ENCODE measurements at places on chromosomes 6 and 20.

- H3K27me3 ChIP-seq: no peaks in the 10 kb centered on the region
- H3K4me3 ChIP-seq: no peak overlapping the region
- H3K36me3 ChIP-seq: no peaks in the 10 kb centered on the region
These were observed 350.8 kb downstream of the EPM2A start for GRCh38 chr6:145384503-145384902.

DNA sequence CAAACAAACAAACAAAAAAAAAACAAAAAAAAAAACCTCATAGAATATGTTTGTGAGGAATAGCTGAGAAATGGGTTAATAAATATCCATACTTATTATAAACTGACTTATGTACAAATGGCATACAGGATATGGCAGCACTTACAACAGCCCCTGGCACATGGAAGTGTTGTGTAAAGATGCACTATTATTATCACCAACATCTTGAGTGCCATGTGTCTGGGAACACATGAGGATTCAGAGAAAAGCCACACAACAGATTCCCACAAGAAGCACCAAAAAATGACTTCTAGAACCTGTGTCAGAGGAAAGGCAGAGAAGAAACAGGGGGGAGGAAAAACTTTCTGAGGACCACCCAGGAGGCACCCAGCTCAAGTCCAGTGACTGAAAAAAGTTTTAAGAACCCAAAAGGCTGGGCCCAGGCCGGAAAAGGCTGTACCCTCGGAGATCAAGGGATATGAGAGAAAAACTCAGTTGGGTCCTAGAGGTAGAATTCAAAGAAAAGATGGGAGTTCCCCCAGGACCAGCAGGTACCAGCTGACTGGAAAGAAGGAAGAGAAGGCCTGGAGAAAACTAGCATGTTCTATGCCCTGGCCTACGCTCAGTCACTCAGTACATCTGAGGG lies 9.4 kb upstream of the TAF8 start:
- no peaks in the 10 kb centered on the region for H3K27me3 ChIP-seq
- H3K4me1 ChIP-seq: peaks cover 30% of the 10 kb centered on the region
- no peaks in the 10 kb centered on the region for H3K36me3 ChIP-seq
- no peak overlapping the region for H3K4me3 ChIP-seq
- DNase-seq: no peak
- no peak overlapping the region for H3K27ac ChIP-seq

DNA sequence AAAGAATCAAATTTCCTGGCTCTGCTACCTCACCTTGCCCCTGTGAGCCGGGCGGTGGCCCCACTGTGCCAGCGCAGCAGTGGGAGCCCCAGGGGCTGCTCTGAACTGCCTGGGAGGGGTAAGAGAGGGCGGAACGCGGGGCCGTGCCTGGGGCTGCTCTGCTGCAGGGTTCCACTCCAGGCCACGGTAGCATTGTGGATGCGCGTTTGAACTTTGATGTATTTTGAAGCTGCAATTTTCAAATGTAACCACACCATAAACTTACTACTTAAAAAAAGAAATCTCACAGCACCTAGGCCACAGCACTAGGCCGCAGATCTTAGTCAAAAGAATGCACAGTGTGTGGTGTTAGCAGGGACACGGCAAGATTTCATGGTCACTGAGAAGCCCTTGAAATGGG lies 57.5 kb downstream of the PRDM1 start:
- DNase-seq: no peak
- H3K27me3 ChIP-seq: no peaks in the 10 kb centered on the region
- H3K27ac ChIP-seq: no peak overlapping the region

DNA sequence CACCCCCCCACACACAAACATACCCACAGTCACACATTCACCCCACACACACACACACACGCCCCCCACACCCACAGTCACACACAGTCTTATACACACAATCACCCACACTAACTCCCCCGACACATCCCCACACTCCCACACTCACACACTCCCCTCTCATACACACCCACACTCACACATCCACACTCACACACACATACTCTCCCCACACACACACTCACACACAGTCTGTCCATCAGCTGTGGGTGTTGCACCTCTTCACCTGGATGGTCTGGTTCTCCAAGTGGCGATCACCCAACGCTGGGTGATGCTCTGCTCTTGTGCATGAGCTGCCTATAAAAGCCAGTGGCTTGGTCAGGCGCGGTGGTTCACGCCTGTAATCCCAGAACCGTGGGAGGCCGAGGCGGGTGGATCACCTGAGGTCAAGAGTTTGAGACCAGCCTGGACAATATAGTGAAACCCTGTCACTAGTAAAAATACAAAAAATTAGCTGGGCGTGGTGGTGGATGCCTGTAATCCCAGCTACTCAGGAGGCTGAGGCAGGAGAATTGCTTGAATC lies 158.9 kb downstream of the SMOC2 start:
- H3K27me3 ChIP-seq: no peaks in the 10 kb centered on the region
- DNase-seq: no peak
- H3K36me3 ChIP-seq: no peaks in the 10 kb centered on the region
- H3K4me3 ChIP-seq: no peak overlapping the region
- H3K27ac ChIP-seq: no peak overlapping the region
- H3K4me1 ChIP-seq: no peaks in the 10 kb centered on the region

DNA sequence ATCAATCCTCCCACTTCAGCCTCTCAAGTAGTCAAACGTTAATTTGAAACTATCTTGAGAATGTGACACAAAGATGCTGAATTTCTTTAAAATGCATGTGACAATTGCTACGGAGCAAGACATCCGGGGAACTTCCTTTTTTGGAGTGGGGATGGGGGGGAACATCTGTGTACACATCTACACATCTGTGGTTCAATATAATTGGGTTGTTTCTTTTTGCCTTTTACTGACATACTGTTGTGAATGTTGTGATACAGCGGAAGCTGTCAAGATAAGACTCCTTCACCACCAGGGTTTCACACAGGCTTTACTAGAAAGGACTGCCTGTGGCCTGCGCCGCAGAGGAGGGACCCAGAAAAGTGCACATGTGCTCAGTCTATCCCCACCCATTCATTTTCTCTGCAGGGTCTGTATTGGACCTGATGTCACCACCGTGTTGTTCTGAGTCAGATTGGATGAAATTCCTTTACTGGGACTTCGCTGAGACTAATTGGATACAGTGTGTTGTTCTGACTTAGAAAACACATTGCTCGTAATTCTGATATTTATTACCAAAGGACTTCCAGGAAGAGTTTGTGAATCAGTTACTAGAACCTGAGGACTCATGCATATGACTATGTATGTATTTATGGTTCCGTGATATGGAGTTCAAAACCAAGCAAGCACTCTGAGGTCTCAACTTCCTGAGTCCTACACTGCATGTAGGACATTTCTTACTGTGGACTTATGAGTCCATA lies 98.7 kb upstream of the SGK1 start:
- no peak for DNase-seq
- H3K36me3 ChIP-seq: no peaks in the 10 kb centered on the region
- H3K27ac ChIP-seq: no peak overlapping the region

DNA sequence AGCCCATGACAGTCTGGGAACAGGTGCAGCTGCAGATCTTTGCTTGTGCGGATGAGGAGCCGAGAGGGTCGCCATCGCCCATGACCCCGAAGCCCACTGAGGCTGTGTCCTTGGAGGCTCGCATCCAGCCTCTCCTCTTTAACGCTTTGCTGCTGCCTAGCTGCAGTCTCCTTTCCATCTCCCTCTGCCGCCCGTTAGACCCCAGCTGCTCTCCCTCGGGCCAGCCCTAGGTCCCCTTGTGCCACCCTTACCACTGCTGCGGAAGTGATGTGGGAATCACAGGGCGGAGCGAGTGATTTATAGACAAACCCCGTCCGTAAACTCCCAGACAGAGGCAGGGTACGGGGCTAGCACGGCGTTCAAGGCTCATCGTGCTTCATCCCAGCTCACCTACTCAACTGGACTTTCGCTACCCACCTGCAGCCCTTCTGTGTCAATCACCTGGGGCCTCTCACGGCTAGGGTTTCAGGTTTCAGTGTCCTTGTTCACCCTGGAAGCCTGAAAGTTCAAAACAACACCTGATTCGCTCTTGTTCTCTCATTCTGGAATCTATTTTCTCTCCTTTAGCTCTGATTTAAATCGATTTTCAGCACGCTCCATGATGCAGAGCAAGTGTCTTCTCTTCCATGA lies 76.1 kb downstream of the PAX1 start:
- no peaks in the 10 kb centered on the region for H3K27me3 ChIP-seq
- H3K4me3 ChIP-seq: no peak overlapping the region
- H3K4me1 ChIP-seq: no peaks in the 10 kb centered on the region
- no peak for DNase-seq

DNA sequence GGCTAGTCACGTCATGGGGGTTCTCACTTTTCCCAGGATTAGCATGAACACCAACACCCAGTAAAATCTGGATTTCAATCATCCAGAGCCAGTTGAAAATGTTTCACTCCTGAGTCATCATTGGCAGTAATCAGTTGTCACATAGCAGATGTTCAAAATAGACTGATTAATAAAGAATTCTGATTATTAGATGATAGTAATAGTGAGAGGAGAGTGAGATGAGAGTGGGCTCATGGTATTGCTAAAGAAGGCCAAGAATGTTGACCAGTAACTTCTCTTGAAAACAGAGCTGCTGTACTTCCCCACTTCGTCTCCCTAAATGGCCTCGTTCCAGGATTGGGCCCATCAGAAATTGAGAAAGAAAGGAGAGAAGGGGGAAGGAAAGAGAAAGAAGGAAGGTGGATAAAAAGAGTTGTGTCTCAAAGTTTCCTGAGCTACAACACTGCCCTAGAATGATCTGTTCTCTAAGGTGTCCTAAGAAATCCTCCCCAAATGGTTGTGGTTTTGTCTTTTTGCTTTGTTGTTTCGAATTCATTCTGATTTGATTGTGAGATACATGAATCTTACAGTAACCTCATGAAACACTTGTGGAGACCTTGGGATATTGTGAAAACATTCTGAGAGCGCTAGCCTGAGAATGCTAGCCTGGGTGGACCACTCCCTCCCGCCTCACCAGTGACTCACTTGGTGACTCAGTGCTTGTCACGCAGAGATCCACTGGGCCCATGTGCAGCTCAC lies 502.2 kb upstream of the JARID2 start:
- H3K36me3 ChIP-seq: no peaks in the 10 kb centered on the region
- peak; percentile 35 for DNase-seq
- H3K4me1 ChIP-seq: no peaks in the 10 kb centered on the region

- H3K27me3 ChIP-seq: peaks cover 15% of the 10 kb centered on the region
- H3K4me1 ChIP-seq: no peaks in the 10 kb centered on the region
- H3K27ac ChIP-seq: no peak overlapping the region
These were observed 8.0 kb upstream of the SIM1 start for GRCh38 chr6:100472674-100473073.

DNA sequence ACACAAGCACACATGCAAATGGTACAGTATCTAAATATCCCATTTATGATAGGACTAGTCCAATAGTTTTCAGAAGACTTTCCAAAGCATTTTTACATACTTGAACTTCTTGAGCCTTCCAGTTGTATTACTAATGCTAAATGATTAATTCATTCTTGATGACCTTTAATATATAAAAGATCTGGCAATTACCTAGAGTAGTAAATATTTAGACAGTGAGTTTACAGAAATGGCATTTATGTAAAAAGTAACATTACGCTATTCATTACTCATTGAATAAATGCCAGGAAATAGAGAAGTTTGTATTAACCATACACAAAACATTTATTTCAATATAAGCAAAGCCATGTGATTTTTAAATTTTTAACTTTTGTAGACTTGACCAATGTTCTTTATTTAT lies 158.8 kb downstream of the DST start:
- H3K36me3 ChIP-seq: peaks cover 5% of the 10 kb centered on the region
- DNase-seq: no peak
- H3K4me1 ChIP-seq: peaks cover 5% of the 10 kb centered on the region
- no peaks in the 10 kb centered on the region for H3K27me3 ChIP-seq

GRCh38 chr6:53916804-53917463 lies 122.1 kb downstream of the LRRC1 start:
- H3K4me3 ChIP-seq: no peak overlapping the region
- H3K27me3 ChIP-seq: no peaks in the 10 kb centered on the region
- DNase-seq: no peak
- H3K27ac ChIP-seq: no peak overlapping the region
- no peaks in the 10 kb centered on the region for H3K4me1 ChIP-seq

DNA sequence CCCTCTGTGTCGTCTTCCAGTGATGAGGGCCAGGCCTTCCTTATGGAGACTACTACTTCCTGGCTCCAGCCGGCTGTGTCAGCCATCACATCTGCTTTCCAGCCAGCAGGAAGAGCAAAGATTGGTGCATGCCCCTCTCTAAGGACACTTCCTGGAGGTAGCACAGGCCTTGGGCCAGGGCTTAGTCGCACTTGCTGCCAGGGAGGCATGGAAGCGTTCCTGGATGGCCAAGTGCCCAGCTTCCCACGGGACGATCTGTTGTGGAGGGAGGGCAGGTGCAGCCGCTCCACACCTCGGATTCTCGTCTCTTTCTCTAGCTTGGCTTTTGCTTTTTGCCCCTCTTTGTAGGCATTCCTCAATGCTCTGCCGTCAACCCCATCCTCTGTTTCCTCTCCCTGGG lies 11.9 kb downstream of the ERMARD start:
- no peaks in the 10 kb centered on the region for H3K4me1 ChIP-seq
- H3K27me3 ChIP-seq: no peaks in the 10 kb centered on the region
- peak; percentile 53 for DNase-seq
- H3K36me3 ChIP-seq: peaks cover 74% of the 10 kb centered on the region
- no peak overlapping the region for H3K27ac ChIP-seq
- H3K4me3 ChIP-seq: no peak overlapping the region

DNA sequence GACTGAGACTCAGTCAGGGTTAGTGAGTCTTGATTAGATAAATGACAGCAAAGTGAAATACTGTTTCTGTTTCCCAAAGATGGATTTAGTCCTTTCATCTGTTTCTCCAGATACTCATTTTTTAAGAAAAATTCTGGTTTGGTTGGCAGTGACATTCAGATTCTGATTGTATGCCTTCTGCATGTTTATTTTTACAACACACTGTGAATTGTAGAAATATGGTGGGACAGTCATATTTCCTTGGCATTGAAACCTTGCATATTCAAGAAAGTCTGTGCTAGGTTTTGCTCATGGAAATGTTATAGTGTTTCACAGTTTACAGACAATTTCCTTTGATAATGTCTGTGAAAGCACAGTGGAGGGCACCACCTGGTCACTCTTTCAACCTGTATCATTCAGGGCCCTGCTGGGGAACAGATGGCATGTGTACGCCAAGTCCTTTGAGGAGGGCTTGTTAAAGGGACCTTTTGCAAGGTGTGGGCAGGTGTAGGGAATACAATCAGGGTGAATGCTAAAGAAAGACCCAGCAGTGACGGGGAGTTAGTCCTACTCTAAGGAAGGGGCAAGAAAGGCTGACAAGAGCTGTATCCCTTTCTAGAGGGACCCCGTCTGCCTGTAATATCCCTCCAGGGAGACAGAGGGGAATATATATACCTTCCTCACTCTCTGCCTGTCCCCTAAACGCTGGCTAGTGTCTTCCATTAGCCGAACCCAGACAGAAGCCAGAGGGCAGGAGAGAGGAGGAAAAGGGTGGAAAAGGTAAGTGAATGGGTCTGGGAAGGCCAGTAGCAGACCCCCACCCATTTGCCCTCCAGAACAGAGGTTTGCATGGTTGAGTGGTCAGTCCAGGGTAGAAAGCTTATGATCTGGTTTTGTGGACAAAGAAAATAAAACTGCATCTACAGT lies 10.2 kb downstream of the PLCB4 start:
- no peaks in the 10 kb centered on the region for H3K36me3 ChIP-seq
- H3K4me3 ChIP-seq: no peak overlapping the region
- no peak overlapping the region for H3K27ac ChIP-seq
- no peak for DNase-seq

All from gastrocnemius medialis (tissue), 4 donors.